SK-N-SH (cell line): ENCODE measurements at places on chromosomes 12 and 14.

- DNase-seq: no peak
Observed at GRCh38 chr12:11593013-11593412, 56.5 kb upstream of the ETV6 start.

- DNase-seq: peak; percentile 20
Observed at GRCh38 chr12:126418400-126418799, 1353.2 kb downstream of the AACS start.

- no peak for DNase-seq
Observed at GRCh38 chr14:102047808-102048540, 38.9 kb downstream of the HSP90AA1 start.

- DNase-seq: no peak
Observed at GRCh38 chr12:115541891-115542421, 735.5 kb downstream of the MED13L start.

- no peak for DNase-seq
Observed at GRCh38 chr12:75960086-75960910, 71.3 kb downstream of the PHLDA1 start.
